ENCODE measurements at places on chromosomes 3 and 15. TPM values are rescaled to one million over a fixed set of nuclear protein-coding genes. Genes with fewer than 3 reads are reported as not detected.

The RETNLB gene
- total RNA-seq: not detected

The SLC25A36 gene
- total RNA-seq: 44.7 TPM

The WDR49 gene
- not detected for total RNA-seq

The MYO9A gene
- total RNA-seq: 18.3 TPM

The GRK7 gene
- total RNA-seq: not detected

The GOLGA6B gene
- total RNA-seq: not detected

The CCK gene
- total RNA-seq: not detected

The LNP1 gene
- total RNA-seq: 2.3 TPM

The ZNF662 gene
- total RNA-seq: 0.39 TPM

The PLSCR2 gene
- total RNA-seq: not detected

The LDHAL6B gene
- total RNA-seq: not detected

GRCh38 chr3:8327739-8328138, 173.9 kb upstream of the LMCD1 start:
- H3K27ac ChIP-seq: no peak overlapping the region
- no peaks in the 10 kb centered on the region for H3K27me3 ChIP-seq
- DNase-seq: no peak
- H3K4me1 ChIP-seq: peaks cover 11% of the 10 kb centered on the region

DNA sequence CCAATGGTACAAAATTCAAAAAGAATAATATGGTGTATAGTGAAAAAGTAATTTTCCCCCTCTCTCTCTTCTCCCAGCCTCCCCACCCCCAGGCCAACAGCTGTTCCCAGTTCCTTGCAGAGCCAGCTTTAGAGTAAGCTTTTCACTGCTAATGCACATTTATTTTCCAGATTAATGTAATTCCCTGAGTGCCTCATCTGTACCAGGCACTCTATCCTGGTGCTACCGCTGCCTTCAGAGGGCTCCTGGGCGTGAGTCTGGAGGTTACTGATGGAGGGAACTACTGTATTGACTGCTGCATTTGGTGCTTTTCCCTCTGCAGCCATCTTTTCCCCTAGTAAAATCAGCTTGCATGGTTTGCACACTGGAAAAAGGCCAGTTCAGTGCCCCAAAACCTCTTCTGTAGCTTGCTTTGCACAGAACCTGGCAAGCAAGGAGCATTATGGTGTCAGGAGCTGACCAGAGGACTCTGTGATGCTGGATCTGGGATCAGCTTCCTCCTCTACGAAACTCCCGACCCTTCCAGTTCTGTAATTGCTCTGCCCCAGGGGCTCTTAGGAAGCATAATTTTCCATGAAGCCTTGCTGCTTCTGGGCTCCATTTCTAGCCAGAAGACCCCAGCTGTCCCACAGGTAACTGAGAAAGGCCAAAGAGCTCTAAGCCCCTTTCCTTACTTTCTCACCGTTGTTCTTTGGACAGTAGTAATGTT, 8.5 kb upstream of the USP3 start:
- no peak overlapping the region for H3K27ac ChIP-seq
- H3K4me3 ChIP-seq: no peak overlapping the region
- peaks cover 69% of the 10 kb centered on the region for H3K4me1 ChIP-seq
- DNase-seq: no peak

GRCh38 chr3:111850537-111850936, 8.5 kb upstream of the PHLDB2 start:
- no peak overlapping the region for H3K4me3 ChIP-seq
- H3K36me3 ChIP-seq: no peaks in the 10 kb centered on the region
- no peaks in the 10 kb centered on the region for H3K27me3 ChIP-seq
- no peak for DNase-seq
- H3K4me1 ChIP-seq: peaks cover 9% of the 10 kb centered on the region
- H3K27ac ChIP-seq: no peak overlapping the region

DNA sequence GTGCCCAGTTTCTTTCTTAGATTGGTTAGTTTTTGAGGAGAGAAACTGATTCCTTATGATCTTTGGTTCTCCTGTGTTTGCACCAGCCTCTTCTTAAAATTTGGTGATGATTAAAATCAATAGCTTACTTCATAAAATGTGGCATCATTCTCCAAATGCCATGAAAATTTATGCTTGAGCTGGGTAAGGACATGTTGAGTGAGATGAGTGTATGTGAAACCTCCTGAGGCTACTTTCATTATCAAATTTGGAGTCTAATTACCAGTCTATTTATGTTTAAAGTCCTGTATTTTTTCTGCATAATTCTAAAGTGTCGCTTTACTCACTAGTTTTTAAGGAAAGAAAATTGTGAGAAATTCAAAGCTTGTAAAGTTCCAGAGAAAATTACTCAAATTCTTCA, 102.1 kb downstream of the DIPK2A start:
- DNase-seq: no peak
- peaks cover 1% of the 10 kb centered on the region for H3K36me3 ChIP-seq
- no peaks in the 10 kb centered on the region for H3K4me1 ChIP-seq
- no peak overlapping the region for H3K4me3 ChIP-seq
- H3K27me3 ChIP-seq: peaks cover 2% of the 10 kb centered on the region
- no peak overlapping the region for H3K27ac ChIP-seq

DNA sequence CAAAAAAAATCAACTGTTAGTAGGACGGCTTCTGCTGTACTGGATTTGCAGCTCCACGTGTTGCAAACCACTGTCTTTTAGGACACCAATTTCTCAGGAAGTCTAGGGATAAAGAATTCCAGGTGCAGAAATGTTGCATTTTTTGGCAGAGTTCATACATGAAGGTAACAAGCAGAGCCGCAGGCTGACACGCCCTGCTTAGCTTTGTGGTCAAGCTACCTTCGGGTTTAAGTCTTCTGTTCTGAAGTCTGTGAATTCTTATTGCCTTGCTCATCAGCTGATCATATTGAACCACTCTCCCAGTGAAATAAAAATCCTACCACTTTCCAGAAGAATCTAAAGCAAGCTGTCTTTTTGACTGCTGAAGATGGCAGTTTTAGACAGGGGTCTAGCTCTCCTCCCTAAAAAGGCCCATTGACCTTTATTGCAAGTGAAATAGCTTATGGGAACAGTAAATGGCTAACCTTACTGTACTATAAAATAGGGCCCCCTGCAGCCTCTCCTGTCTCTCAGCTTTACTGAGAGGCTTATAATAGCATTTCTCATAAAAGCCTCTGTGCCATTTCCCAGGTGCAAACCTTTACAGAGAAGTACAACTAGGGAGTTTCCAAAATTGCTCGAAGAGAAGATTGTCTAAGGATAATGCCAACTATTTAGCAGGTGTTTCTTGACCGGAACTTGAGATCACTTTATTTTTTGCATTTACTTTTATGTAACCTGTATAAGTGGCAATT, 262.2 kb upstream of the IL12A start:
- DNase-seq: no peak
- H3K27me3 ChIP-seq: no peaks in the 10 kb centered on the region
- no peak overlapping the region for H3K27ac ChIP-seq
- no peaks in the 10 kb centered on the region for H3K4me1 ChIP-seq

- peak overlapping the region; percentile 99 for H3K27ac ChIP-seq
- H3K4me1 ChIP-seq: peaks cover 71% of the 10 kb centered on the region
- peak; percentile 67 for DNase-seq
- H3K27me3 ChIP-seq: no peaks in the 10 kb centered on the region
- H3K4me3 ChIP-seq: peak overlapping the region; percentile 86
- H3K36me3 ChIP-seq: peaks cover 26% of the 10 kb centered on the region
Observed at GRCh38 chr15:90539789-90540188, 10.1 kb downstream of the CRTC3 start.

GRCh38 chr3:124843506-124844177, 43.5 kb downstream of the ITGB5 start:
- DNase-seq: no peak
- H3K27me3 ChIP-seq: no peaks in the 10 kb centered on the region
- H3K36me3 ChIP-seq: no peaks in the 10 kb centered on the region
- H3K4me3 ChIP-seq: no peak overlapping the region
- H3K4me1 ChIP-seq: no peaks in the 10 kb centered on the region

DNA sequence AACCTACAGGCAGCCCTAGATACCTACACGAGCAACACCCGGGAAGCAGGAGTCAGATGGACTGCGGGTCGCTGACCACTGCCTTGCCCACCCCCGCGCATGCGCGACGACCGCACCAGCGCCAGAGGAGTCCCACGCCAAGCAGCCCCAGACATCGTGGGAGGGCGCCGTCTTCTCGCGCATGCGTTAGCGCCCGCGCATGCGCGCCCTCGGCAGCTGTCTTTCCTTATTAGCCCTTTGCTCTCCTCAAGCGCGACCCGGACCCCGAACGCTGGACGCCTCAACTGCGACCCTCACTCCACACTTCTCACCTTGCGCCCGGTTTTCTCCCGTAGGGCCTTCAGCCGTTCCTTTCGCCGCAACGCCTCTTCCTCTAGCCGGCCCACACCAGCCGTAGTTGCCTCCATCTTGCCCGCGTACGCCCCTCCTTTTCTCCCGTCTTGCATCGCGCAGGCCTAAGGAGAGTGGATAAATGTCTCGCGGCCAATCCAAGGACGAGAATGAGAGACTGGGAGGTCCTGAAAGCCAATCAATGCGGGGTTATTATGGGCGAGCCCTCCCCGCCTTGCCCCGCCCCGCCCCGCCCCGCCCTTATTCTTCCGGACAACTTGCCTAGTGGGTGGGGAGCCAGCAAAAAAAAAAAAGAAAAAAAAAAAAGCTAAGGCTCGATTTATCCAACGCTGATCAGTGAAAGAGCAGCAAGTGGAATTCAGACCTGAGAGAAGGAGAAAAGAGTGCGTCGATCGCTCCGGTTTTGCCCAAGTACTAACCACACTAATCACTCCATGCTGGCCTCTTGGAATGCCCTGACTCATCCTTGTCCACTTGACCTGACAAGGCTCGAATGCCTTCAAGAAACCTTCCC, at the start of gene CCDC12:
TSS of gene CCDC12 (minus strand) at position 420 of the 865 bp plus-strand sequence. CDS start at position 407, 13 bp downstream.
- no peaks in the 10 kb centered on the region for H3K27me3 ChIP-seq
- H3K27ac ChIP-seq: peak within 1 kb of the TSS; percentile 97
- peak; percentile 97 for DNase-seq
- peak within 1 kb of the TSS; percentile 92 for H3K4me3 ChIP-seq
- H3K4me1 ChIP-seq: peaks cover 57% of the 10 kb centered on the region

GRCh38 chr3:111595232-111595631, at the start of gene ZBED2:
Gene ZBED2, minus strand, starts transcription at chr3:111595346. Its CDS starts 1,145 bp downstream, at chr3:111594201.
- peaks cover 64% of the 10 kb centered on the region for H3K36me3 ChIP-seq
- peak within 1 kb of the TSS; percentile 86 for H3K4me3 ChIP-seq
- peaks cover 53% of the 10 kb centered on the region for H3K4me1 ChIP-seq
- peaks cover 2% of the 10 kb centered on the region for H3K27me3 ChIP-seq
- peak within 1 kb of the TSS; percentile 97 for H3K27ac ChIP-seq
- DNase-seq: peak; percentile 78

DNA sequence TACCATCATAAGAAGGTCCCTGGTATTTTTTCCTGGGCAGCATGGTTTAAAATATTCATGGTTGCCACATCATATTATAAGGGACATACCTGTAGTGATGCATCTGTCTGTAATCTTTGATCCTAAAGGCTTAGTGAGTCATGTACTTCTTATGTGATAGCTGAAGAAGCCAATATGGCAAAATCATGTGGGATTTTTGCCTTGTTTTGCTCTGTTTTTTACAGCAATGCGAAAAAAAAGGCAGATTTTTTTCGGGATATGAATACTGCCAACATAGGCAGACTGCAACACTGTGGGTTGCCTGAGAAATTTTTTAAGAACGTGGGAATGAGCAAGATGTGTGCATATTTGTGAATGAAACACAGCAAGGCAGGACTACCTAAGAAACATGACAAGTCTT, 11.3 kb upstream of the PYGO1 start:
- H3K27ac ChIP-seq: no peak overlapping the region
- no peaks in the 10 kb centered on the region for H3K36me3 ChIP-seq
- H3K4me3 ChIP-seq: no peak overlapping the region
- peaks cover 4% of the 10 kb centered on the region for H3K27me3 ChIP-seq

All from activated CD4-positive, alpha-beta memory T cell treated with anti-CD3 and anti-CD28 coated beads for 36 hours (primary cell).